ENCODE measurements at places on chromosomes 2 and 18. TPM values are rescaled to one million over a fixed set of nuclear protein-coding genes. Genes with fewer than 3 reads are reported as not detected.

SKOR2 gene
- total RNA-seq = not detected

LRATD1 gene
- under 0.01 TPM for total RNA-seq

DAW1 gene
- total RNA-seq = not detected

RFX8 gene
- 0.21 TPM for total RNA-seq

CFAP53 gene
- total RNA-seq = not detected

DOCK10 gene
- total RNA-seq = 176 TPM

CD8B gene
- total RNA-seq = 41.9 TPM

TEX44 gene
- not detected for total RNA-seq

UGT1A9 gene
- total RNA-seq = not detected

LOXHD1 gene
- total RNA-seq = 0.63 TPM

ARHGAP28 gene
- not detected for total RNA-seq

TMEM169 gene
- 0.42 TPM for total RNA-seq

ZSWIM2 gene
- not detected for total RNA-seq

TFCP2L1 gene
- total RNA-seq = 0.10 TPM

NDUFB3 gene
- total RNA-seq = 13.9 TPM

DYNAP gene
- total RNA-seq = not detected

SMCHD1 gene
- 957 TPM for total RNA-seq
